ENCODE measurements at places on chromosomes 5 and 9.

GRCh38 chr5:32836176-32836575 lies 125.1 kb downstream of the NPR3 start:
- no peak for DNase-seq

DNA sequence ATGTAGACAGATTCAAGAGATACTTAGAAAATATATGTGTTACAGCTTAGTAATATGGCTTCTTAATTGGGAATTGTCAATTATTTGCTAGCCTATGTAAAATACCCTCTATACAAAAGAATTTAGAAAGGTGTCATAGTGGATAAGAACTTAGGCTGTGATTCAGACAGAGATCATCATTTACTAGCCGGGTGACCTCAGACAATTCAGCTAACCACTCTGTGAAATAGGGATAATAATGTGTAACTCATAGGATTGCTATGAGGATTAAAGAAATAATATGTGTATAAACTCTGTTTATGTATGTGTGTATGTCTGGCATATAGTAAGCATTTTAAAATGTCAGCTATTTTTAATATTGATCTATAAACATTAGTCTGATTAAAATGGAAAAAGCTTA lies 5.9 kb upstream of the LARS1 start:
- DNase-seq = no peak

DNA sequence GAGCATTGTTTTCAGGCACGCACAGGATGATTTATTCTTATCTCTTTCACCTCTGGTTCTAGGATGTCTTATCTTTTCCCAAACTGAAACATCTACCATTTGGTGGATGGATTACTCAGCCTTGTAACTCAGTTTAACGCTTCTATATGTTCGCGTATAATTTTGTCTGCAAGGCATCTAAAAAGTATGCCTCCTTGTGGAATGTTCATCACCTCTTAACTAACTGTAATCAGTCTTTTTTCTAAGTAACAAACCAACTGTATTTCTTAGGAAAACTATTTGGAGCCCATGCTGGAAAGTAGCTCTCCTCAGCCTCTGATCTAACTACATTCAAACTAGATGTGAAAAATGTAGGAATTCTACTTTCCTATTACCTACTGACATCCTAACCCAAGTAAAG lies 11.5 kb upstream of the F2RL2 start:
- DNase-seq = no peak

DNA sequence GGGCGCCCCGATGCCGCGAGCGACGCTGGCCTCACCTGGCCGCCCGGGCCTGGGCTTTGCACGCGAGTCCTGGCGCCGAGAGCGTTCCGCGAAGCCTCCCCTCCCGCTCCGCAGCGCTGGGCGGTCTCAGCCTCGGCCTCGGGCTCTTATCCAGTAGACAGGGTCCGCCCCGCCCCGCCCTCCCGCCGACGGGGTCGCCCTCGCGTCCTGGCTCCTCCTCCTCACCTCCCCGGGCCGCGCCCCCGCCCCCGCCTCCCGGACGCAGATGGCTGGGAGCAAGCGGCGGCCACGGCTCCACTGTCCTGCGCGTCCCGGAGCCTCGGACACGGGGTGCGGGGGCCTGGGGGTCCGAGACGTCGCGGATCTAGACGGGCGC lies at the start of gene SLC6A3:
SLC6A3 (minus strand) TSS at position 128 of the 376 bp plus-strand sequence. CDS start 2,243 bp downstream, outside the sequence.
- peak; percentile 18 for DNase-seq

DNA sequence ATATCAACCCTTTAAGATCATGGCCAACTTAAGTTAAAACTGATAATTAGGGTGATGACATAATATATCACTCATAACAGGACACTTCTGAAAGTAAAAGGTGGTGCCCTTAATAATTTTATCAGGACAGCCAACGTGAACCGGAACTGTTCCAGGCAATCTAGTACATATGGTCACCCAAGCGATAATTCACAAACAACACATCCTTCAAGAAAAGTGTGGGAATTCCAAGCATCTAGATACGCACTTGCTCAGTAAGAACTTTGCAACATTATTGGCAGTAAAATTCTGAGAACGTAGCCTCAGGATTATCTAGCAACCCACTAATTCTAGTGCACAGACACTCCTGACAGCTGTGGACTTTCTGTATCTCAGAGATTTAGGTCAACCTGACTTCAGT lies 85.7 kb downstream of the ALDH7A1 start:
- DNase-seq = no peak

DNA sequence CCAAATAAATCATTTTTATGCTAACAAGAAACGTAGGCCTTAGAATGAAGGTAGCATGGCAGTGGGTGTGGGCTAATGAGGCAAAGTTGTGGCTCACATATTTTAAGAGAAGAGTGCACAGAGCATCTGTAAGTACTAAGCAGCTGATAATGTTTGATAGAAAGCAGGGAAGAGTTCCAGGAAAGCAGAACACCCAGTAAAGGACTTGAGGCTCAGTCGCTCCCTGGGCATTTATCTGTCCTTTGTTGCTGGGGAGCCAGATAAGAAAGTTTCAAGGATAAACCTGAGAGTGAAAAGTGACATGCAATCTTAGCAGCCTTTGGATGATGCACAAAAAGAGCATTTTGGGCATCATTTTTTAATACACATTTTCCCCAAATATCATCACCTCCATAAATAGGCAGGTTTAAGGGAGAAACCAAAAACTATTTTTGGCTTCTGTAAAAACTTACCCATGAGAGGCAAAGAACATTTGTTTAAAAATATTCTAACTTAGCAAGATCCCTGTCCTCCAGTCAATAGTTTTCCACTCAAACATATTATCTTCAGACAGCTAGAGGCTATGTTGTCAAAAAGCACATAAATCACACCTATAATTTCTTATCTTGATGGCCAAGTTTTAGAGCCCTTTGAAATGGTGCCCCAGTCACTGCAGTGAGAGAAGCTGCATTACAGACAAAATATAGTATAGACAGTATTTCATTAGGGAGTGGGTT lies 3.4 kb downstream of the FREM1 start:
- DNase-seq = no peak

- no peak for DNase-seq
These were observed 110.2 kb downstream of the DAPK1 start for GRCh38 chr9:87607859-87608258.

GRCh38 chr5:159156426-159157238 lies 52.7 kb downstream of the RNF145 start:
- peak; percentile 8 for DNase-seq

DNA sequence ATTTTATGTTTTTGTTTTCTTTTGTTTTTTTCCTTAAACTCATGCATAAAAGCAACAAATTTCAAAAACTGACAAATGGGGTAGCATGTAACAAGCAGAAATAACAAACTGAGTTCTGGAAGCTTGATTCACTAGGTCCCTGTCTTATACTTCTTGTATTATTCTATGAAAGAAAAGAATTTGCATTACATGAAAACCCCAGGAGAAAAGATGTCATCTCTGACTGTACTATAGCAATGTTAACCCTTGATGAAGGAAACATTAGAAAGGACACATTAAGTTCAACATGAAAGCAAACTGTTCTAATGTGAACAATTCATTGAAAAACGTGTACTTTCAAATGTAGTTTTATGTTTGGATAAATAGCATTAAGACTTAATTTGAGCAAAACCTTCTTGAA lies 9.2 kb downstream of the RAB14 start:
- DNase-seq = no peak

GRCh38 chr5:147554261-147554817 lies 44.5 kb upstream of the DPYSL3 start:
- DNase-seq = no peak

DNA sequence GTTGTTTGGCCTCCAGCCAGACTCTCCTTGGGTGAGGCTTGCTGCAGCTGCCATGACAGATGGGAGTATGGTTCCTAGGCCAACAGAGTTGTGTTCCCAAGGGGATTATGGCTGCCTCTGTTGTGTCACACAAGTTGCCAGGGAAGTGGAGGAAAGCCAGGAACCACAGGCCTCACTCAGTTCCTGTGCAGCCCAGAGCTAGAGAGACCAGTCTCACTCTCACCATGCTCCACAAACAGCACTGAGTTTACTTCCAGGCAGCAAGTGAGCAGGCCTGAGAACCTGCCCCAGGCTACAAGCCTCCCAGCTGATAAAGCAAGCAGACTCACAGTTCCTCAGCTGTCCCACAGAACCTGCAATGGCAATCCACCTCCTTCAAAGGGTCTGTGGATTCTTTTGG lies 273.6 kb upstream of the TAS2R1 start:
- no peak for DNase-seq

DNA sequence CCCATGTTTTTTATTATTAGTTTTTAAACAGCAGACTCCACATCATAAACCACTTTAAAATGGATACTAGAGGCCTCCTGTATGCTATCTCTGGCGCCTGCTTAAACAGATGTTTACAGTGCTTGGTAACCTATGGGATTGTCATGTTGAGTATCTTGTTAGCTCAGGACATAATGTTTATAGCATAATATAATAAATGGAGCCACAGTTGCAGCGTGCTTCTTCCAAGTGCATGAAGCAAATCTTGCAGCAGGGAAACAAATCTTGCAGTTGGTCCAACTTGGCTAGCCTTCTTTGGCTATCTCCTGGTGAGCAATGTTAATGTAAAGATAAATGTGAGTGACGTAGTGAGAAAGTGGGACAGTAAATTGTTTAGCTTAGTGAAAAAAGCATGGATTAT lies 2.8 kb downstream of the GHR start:
- DNase-seq = no peak

DNA sequence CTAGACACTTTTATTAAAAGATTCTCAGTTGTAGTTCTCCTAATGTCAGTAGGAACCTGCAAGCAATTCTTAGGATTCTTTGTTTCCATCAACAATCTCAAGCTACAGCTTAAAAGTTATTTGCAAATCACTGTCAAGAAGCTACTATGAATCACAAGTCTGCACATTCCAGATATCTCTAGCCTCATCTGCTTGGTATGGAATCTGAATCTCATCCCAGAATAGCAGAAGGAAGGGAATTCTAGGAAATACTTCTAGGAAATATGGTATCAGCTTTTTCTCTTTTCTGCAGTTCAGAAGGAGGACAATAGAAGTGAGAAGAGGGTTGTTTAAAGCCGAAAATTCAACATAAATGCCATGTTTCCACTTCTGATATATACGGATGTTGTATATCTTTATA lies 792.2 kb upstream of the CDH9 start:
- DNase-seq = no peak

DNA sequence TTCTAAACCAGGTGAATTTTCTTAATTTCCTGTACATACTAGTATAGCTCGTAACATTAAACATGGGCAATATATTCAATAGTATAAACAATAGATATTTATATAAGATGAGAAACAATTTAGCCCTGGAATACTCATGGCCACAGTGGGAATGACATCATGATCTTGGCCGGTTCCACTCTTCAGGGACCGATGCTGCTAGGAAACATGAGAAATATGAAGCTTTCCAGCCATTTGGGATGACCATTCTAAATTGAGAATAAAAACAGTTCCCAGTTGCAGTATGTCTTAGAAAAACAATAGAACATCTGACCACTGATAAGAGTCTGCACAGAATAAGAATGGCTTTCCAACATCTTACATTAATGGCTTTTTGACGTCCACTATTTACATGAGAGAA lies 33.3 kb upstream of the SLCO6A1 start:
- no peak for DNase-seq

DNA sequence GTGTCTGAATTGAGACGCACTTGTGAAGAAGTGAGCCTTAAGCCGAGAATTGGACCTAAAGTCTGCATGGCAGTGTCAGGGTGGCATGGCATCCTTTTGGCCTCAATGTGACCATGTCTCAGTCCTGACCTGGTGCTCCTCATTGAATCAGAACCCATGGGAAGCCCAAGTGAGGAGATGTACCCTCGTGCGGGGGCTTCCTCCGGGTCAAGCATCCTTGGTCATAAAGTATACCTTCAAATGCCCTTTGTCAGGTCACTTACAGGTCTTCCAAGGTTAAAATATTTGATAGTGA lies 202.2 kb downstream of the GADD45G start:
- DNase-seq = no peak

DNA sequence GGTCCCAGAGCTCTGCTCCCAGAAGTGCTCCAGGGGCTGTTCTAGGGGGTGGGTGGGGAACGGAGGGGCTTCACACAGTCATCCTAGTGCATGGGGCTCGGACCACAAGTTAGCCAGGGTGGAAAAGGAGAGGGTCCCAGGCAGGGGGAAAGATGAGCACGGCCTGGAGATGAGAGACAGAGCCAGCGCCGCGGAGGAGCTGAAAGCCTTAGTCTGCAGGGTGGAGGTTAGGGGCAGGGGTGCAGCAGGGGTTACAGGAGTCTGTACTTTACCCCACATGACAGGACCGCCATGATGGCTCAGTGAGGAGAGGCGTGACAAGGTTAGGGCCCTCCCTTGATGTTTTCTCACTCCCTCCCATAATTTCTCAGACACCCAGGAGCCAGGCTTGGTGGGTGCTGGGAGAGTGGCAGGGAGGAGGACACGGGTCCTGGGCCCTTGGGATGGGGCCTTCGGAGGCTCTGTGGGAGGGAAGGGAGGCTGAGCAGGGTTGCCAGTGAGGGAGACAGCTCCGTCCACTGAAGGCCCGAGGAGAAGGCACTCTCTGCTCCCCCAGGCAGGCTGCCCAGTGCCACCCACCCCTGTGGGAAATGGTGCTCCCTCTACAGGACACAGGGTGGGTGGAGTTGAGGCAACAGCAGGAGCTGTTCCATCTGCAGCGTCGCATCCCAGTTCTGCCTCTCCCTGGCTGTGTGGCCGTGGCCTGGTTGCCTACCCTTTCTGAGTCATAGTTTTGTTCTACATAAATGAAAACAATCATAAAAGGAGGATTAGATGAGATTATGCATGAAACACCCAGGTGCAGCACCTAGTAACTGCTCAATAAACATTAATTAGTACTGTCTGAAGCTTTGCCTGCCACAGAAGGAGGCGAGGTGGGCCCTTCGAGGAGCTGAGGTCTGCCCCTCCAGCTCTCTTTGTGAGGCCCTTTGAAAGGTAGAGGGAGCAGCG lies 66.2 kb downstream of the NDST1 start:
- no peak for DNase-seq

Measured in activated CD8-positive, alpha-beta memory T cell treated with anti-CD3 and anti-CD28 coated beads for 1 hour (primary cell).